Amniotic epithelial cell (primary cell): ENCODE measurements at places on chromosomes 3 and 15.

- no peak for DNase-seq
Measured at GRCh38 chr3:194967151-194968117, 281.8 kb downstream of the FAM43A start.

GRCh38 chr3:17030956-17031652 lies 146.3 kb downstream of the PLCL2 start:
- DNase-seq: no peak

DNA sequence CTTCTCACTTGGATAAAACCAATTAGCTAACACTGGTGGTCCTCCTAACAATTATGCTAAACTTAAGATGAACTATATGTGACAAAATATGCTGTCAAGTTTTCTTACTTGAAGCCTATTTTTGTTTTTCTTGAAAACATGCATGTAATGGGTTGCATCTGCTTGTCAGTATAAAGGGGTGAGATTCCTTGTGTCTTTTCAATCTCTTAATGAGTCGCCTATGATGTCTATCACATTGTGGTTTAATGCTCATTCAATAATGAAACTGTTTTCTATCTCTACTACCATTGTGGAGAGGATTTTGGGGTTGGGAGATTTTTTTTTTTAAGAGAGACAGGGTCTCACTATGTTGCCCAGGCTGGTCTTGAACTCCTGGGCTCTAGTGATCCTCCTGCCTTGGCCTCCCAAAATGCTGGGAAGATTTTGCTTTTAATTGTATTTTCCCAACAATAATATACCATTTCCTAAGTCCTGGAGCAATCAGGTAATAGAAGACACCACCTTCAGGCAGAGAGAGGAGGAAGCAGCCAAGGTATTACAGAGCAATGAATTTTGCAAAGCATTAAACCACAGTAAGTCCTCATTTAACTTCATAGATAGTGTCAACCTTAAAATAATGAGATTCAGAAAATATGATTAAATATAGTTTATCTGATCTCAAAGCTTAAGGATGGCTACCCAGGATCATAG lies 17.4 kb upstream of the TRMT10C start:
- no peak for DNase-seq

GRCh38 chr3:47020311-47020710 lies 40.8 kb downstream of the NBEAL2 start:
- no peak for DNase-seq

DNA sequence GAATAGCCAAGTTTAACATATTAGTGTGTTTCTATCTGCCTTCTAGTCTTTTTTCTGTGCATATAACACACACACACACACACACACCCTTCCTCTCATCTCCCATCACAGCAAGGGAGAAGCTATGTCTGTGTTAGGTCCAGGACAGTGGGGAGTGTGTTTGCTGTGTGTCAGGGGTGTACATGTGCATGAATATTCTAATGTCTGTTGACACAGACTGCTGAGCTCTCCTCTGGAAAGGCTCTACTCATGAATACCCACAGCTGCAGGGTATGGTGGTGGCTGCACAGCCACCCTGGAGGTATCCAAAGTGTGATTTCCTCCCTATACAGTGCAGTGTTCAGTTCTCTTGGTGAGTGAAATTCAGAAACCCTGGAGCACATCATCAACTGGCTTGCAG lies 42.9 kb downstream of the ARNT2 start:
- DNase-seq: no peak

- no peak for DNase-seq
Measured at GRCh38 chr3:129809297-129809696, 84.2 kb downstream of the TMCC1 start.

DNA sequence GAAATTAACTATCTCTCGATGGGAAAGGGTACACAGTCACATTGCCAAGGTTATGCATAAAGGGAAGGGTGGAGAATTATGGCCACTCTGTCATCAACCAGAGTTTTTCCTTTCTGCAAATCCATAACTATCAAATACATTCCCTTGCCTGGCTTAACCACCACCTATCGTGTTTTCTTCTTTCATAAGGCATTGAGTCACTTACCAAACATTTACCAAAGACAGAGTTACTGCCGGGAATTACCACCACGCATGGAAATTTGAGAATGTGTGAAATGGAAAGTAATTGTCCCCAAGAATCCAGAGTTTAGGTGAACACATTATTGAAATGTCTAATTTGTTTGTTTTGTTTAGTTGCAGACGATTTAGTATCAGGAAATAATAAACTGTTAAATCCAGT lies 134.3 kb upstream of the LRRN1 start:
- DNase-seq: no peak

DNA sequence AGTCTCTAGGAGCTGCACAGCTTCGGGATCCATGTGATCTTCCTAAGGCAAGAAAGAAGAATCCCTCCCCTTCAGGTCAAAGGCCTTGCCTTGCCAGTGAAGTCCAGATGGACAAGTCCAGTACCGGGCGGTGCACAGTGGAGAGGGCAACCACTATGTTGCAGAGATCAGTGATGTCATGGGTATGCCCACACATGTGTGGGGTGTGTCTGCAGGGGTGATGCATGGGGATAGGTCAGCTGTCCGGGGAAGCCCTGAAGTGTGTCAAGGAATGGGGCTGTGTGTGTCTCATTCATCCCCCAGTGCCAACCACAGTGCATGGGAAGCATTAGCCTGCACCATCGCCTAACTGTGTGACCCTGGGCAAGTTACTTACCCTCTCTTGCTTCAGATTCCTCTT lies 66.5 kb downstream of the TLE3 start:
- peak; percentile 25 for DNase-seq

GRCh38 chr15:75037685-75038084 lies 14.3 kb downstream of the PPCDC start:
- DNase-seq: peak; percentile 29

GRCh38 chr3:116155841-116156240 lies 289.4 kb downstream of the LSAMP start:
- peak; percentile 39 for DNase-seq

DNA sequence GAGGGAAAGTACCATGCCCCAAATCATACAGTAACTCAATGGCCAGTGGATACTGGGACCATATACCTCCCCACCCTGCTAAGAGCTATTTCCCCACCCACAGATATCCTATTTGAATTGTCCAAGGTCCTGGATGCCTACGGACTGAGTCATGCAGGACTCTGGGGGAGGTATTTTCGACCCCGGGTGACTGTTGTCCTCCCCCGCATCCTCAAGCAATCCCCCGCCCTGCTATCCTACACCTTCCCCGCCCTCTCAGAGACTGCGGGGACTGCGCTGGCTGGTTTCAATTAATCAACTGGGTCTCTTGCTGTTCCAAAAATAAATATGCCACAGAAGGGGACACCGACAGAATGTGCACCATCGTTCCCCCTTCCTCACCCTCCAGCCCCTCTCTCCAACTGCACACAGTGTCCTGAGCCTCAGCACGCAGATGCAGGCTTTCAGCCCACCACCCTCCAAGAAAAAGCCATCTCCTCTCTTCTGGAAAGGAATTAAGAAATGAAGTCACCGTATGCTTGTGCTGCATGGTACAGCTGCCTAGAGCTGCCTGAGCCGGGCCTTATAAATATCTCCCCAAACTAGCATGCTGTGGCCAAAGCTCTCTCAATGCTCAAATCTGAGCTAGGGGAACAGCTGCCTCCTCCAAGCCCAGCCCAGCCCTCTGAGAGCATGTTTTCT lies 8.1 kb downstream of the CAV3 start:
- DNase-seq: peak; percentile 80

DNA sequence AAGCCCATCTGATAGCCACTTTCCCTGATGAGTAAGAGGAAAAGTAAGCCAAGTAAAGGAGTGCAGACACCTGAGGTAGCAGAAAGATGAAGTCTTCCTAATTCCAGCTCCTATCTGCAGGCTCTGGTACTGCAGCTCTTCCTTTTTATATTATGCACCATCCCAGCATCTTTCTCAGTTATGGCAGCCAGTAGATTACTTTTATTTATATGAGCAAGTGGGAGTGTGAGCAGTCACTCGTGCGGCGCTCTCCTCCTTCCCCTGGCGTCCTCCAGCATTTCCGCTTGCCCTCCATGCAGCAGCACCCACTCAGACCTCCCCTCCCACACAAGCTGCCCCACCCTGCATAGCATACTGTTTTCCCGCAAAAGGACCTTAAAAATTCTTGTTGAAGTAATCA lies 465.9 kb upstream of the DPPA4 start:
- peak; percentile 3 for DNase-seq

DNA sequence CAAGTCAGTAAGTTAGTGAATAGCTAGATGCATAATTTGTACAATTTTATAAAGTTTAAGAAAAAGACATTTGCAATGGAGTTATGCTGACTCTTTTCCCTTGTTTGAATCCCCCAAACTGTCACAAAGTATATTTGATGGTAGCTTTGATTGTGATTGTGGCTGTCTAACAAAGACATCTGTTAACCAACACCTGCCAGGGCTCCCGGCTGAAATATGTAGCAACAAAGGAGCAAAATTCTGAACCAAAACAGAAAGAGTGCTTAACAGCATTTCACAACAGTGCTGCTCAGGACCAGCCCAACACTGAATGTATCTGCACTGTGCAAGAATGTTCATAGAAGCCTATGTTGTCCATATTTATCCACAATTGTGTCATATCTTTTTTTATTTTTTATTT lies 39.4 kb downstream of the LEO1 start:
- no peak for DNase-seq
